ENCODE measurements at places on chromosomes 4 and X.

- no peak for DNase-seq
Observed at GRCh38 chr4:3655963-3656362, 110.2 kb upstream of the ADRA2C start.

GRCh38 chrX:11137543-11138139 lies 26.5 kb downstream of the HCCS start:
- no peak for DNase-seq

GRCh38 chrX:38717871-38718270 lies 83.4 kb upstream of the MID1IP1 start:
- no peak for DNase-seq

GRCh38 chr4:107125496-107125895 lies 89.4 kb upstream of the DKK2 start:
- DNase-seq = no peak

GRCh38 chrX:136754651-136755050 lies 26.1 kb downstream of the ARHGEF6 start:
- DNase-seq = peak; percentile 11

GRCh38 chr4:153348006-153348405 lies 3.5 kb downstream of the MND1 start:
- DNase-seq = no peak

DNA sequence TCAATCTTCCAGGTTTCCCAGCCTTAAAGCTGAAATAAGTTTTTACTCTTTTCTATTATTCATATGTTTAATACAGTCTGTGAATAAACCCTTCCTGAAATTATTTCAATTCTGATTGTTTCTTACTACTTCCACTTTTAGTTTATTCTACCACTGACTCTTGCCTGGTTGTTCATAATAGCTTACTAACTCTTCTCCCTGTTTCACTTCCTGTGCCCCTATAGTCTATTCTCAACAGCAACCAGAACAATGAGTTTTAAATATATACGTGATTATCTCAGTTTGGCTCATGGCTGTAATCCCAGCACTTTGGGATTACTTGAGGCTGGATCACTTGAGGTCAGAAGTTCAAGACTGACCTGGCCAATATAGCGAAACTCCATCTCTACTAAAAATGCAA lies 408.0 kb upstream of the SPOCK3 start:
- no peak for DNase-seq

GRCh38 chrX:132119821-132120515 lies 7.9 kb downstream of the FRMD7 start:
- no peak for DNase-seq

- DNase-seq = no peak
Observed at GRCh38 chrX:119015407-119016237, 41.2 kb downstream of the LONRF3 start.

DNA sequence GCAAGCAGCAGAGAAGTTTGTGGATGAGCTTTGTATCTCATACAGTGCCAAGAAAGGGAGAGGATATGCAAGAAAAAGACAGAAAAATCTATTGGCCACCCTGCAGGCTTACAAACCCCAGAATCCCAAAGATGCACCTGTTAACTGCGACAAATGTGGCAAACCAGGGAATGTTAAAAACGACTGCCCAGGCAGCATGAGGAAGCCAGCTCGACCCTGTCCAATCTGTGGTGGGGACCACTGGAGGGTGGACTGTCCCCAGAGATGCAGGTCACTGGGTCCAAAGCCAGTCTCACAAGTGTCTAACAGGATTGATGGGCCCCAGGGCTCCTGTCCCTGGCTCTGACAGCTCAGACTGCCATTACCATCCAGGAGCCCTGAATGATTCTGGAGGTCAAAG lies 12.9 kb upstream of the COL25A1 start:
- no peak for DNase-seq

- DNase-seq = no peak
Observed at GRCh38 chr4:73901031-73901430, 31.8 kb downstream of the CXCL1 start.

GRCh38 chrX:42900947-42901346 lies 123.0 kb upstream of the PPP1R2C start:
- DNase-seq = no peak

DNA sequence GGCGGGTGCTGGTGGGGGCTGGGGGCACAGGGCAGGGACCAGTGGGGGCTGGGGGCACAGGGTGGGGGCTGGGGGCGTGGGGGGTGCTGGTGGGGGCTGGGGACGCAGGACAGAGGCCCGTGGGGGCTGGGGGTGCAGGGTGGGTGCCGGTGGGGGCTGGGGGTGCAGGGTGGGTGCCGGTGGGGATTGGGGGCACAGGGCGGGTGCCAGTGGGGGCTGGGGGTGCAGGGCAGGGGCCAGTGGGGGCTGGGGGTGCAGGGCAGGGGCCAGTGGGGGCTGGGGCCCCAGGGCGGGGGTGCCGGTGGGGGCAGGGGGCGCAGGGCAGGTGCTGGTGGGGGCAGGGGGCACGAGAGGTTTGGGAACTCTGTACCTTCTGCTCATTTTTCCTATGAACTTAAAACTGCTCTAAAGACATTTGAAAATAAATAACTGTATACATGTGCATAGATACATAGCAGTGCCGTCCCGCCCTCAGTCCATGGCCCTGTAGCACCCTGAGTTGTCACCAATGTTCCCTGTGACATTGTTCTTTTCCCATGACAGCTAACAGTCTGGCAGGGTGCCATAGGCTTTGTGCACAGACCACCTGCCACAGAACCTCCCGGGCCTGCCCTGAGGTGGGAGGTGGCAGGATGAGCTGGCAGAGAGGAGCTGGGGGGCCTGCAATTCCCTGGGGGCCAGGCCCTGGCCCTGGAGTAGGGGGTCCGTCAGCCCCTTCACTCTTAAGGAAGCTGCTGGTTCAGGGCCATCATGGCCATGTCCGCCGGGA lies 35.6 kb upstream of the ADRA2C start:
- DNase-seq = no peak

GRCh38 chr4:36614011-36614410 lies 332.6 kb downstream of the DTHD1 start:
- DNase-seq = no peak

DNA sequence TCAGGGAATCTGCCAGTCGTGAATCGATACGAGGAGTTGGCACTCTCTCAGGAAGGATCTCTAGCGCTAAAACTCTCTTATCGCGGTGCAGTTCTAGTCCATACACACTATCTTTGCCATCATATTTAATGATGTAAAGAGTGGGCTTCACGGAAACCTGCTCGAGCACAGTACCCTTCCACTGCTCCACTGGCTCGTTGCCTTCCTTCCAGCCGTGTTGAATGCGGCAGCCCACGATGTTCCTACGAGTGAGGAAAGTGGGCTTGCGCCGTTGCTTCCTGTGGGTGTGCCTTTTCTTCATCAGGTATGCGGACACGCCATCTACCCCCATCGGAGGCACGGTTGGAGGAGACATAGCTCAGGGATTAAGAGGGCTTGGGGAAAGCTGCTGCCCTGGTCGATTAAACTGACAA lies 661 bp downstream of the SPIN4 start:
- no peak for DNase-seq

DNA sequence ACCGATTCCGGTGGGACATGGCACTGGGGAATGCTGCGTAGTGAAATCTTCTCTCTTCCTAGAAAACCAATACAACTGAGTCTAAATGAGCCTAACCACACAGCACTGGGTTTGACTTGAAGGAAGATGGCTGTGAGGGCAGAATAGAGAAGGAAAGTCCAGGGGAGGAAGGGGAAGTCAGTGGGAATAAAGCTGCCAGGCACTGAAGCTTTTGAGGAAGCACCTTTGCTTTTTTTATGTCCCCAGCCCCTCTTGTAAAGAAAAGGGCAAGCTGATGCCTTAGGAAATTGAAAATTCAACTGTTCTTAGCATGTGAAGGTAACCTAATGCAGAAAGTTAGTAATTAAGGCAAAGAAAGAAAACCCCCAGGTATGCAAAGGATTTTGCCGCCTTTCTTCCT lies 20.6 kb downstream of the MED28 start:
- no peak for DNase-seq

GRCh38 chr4:10442976-10443375 lies 14.2 kb downstream of the ZNF518B start:
- DNase-seq = no peak

DNA sequence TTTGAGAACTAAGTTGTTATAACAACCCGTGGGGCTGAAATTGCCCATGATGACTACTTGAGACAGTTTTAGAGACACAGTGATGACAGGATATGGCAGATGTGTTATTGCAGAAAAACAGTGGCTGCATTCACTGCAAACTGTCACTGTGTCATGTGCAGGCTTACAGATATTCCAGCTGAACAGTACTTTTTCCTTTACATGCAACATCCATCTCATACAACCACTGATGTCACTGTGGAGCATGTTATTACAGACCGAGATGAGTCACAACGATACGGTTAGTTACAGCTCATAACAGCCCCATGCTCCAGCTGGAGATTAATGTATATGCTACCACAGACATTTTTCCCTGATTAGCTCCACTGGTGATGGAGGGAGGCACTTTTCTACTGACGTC lies 207.4 kb downstream of the TMA16 start:
- DNase-seq = no peak

- DNase-seq = no peak
Observed at GRCh38 chr4:11636551-11636950, 207.9 kb upstream of the HS3ST1 start.

DNA sequence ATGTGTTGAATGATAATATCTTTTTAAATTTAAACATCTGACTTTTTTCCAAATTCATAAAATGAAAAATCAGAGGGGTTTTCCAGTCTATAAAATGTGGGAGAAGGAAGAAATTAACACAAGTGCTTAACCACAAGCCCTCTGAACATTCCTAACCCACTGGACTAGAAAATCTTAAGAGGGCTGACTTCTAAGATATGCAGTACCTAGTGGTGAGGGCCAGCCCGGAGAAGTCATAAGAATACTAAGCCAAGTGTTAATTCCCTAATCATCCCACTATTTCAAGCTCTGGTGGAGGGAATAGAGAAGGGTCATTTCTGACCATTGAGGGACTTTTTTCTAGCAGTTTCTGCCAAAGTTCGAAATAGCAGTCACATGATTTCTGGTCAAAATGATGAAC lies 86.9 kb upstream of the NEIL3 start:
- no peak for DNase-seq

DNA sequence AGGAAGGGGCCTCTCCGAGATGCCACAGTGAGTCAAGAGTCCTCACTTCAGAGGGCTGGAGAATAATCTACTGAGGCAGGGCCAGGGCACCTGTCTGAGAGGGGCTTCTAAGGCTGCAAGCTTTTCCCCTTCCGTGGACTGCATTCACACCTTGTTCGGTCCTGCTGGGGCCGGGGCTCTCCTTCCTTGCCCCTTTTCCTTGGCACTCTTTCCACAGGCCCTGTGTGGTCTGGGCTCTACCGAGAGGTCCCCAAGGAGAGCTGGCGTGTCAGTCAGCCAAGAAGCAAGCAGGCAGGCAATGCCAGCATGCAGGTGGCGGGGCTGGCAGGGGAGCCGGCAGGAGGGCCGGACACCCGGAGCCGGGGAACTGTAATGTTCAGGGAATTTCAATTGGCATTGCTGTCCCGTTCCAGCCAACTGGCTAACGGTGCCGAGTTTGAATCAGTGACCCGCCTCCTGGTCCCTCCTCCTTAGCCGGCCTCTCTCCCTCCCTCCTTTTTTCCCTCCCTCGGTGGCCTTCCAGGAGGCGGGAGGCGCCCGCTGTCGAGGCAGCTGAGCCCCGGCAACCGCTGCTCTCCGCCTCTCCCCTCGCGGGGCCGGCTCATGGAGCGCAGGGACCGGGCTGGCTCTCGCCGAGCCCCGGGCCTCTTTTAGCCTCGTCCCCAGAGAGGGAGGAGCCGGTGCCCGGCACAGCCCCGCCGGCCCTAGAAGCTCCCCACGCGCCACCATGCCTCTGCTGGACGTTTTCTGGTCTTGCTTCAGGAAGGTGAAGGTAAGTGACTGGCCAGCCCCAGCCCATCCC lies at the start of gene STARD8:
STARD8 (plus strand) TSS at position 511 of the 802 bp plus-strand sequence; CDS start at position 728, 217 bp downstream.
- DNase-seq = no peak

DNA sequence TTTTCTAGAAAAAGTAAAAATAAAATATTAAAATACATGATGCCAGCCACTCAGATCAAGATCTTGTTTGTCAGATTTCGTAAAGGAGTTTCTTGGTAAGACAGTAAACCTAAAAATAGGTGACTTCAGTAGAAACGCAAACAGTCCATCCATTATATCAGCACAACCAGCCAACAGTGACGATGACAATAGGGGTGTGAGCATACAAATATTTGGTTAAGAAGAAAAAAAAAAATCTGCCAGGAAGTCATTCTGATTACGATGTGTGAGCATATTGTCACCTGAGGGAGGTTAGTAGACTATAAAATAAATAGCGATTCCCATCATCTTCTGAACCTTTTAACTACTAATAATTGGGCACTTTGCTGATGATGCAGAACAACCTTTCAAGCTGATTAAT lies 37.6 kb downstream of the SLC7A11 start:
- DNase-seq = no peak

DNA sequence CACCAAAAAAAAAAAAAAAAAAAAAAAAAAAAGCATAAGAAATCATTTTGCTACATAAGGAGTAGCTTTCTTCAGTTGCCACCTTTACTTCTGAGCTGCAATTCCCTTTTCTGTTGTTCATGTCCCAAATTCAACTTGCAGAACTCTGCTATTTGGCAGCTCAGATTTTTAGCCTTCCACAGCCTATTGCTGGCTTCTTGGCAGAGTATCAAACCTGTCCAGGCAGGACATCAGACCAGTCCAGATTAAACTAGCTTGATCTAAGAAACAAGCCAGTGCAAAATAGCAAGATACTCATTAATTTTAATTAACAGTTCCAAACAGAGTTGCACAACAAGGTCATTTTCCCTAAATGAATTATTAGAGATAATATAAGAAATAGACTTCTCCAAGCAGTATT lies 123.6 kb upstream of the NR3C2 start:
- no peak for DNase-seq

GRCh38 chr4:147678106-147678505 lies 5.9 kb downstream of the PRMT9 start:
- DNase-seq = no peak

DNA sequence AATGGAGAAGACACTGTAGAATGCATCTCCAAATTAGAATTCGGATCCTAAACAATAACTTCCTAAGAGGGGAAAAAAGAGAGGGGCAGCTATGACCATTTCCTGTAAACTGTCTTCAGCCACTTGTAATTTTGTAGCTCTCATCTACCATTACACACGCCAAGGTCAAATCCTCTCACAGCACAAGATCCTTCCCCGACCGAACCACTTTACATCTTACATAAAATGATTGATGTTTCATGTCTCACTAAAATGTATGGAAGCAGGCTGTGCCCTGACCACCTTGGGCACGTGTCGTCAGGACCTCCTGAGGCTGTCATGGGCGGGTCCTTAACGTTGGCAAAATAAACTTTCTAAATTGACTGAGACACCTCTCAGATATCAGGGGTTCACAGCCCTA lies 24.1 kb upstream of the PBDC1 start:
- DNase-seq = peak; percentile 22

GRCh38 chr4:18213576-18214198 lies 192.1 kb upstream of the LCORL start:
- DNase-seq = no peak

- DNase-seq = no peak
Observed at GRCh38 chr4:169907705-169908104, 118.5 kb downstream of the MFAP3L start.

DNA sequence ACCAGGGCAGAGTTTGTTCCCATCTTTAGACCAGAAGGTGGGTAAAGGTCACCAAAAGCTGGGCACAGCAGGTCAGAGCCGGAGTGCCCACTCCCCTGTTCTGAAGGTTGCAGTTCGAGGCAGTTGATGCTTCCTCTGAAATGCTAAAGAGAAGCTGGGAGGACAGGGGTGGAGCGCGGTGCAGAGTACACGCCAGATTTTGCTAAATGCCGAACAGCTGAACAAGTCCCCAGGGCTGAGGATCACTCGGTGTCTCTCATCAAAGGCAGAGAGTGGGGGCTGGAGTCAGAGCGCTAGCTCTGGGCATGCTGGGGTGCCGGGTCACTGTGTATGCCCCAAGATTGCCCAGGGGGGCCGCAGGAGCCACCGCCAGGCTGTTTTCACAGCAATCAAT lies 197.0 kb downstream of the BCOR start:
- no peak for DNase-seq

GRCh38 chr4:22874334-22874912 lies 181.7 kb downstream of the GBA3 start:
- no peak for DNase-seq

Measured in activated T-cell treated with anti-CD3 and anti-CD28 coated beads, Interleukin-2, amount 50 U/mL, for 4 hours (primary cell).